ENCODE measurements at places on chromosomes 2 and 18.

DNA sequence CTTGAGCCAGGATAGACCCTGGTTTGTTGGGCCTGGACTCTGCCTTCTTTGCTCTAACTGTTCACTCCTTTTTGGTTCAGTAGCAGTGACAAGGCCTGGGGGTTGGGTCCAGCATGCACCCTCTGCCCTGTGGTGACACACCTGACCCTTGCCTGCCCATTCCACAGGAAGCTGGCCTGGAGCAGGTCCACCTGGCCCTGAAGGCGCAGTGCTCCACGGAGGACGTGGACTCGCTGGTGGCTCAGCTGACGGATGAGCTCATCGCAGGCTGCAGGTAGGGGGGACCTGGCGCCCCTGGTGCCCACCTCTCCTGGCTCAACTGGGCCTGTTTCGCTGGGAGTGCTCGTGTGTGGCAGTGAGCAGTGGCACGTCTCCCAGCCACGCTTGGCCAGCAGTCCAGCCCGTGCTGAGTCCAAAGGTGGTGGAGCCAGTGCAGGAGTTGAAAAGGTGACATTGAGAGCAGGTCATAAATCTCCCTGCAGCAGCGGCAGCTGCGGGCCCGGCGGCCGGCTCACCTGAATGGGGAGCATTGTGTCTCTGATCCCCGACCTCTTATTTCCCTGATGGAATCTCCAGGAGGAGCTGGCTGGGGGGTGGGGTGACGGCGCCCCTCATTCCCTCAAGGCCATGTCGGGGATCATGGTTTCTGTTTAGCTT is 102.6 kb downstream of the DYSF start:
- no peak for DNase-seq

- DNase-seq = no peak
Observed at GRCh38 chr2:207764096-207764630, 5.5 kb downstream of the FZD5 start.

DNA sequence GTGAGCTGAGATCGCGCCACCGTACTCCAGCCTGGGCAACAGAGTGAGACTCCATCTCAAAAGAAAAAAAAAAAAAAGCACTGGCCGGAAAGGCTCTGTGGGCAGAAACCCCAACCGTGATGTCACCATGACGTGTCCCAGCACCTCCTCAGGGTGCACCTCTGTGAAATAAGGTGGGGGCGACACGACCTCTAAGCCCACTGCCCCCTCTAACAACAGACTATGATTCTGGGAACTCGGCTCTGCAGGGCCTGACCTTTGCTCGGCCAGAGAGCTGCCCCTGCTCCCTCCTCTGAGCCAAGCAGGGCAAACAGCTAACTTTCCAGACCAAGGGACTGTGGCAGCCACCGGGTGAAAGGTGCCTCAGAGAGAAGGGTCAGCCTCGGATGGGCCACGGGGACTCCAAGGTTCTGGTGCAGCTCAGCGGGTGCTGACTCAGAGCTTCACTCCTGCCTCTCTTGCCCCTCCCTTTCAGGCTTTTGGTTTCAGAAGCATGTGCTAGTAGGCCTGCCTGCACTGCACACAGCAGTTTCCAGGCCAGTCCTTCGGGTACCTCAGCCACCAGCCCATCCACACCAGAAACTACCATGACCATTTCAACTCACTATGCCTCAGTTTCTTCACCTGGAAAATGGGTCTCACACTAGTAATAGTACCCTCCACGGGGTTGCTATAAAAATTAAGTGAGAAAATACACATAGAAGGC is 8.0 kb downstream of the TMBIM1 start:
- DNase-seq = no peak

GRCh38 chr18:79393181-79393634 is 2.5 kb upstream of the NFATC1 start:
- no peak for DNase-seq

GRCh38 chr2:236977063-236977851 is 108.4 kb upstream of the COPS8 start:
- DNase-seq = no peak

DNA sequence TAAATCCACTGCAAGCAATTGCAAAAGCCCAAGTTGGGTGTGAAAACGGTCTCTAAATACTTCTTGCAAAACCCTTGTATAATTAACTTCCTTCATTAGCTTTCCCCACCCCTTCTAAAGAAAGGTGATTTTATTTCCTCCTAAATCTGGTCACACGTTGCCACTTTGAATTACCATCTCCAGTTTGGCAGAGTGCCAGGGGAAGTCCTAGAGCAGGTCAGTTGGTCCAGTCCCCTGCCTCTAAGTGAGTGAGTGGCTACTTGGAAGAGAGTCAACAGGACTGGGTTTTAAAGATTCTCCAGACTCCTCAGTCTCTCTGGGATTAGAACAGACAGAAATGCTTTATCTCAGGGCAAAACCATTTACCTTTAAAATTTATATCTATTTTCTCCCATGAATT is 18.7 kb upstream of the LYPD6B start:
- DNase-seq = no peak

DNA sequence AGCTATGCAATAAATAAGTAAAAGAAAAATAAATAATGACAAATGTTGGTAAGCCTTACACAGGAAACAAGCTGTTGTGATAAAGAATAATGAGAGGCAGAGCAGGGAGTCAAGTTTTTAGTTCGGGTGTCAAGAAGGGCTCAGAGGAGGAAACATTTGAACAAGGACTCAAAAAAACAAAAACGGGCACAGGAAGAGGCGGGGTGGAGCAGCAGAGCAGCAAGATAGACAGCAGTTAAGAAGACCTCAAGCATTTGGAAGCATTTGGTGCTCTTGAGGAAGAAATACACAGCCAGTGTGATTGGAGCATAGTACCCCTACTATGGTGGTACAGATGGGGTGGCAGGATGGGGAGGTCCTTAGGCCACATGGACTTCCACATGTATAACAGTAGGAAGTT is 2.8 kb downstream of the TMEM169 start:
- no peak for DNase-seq

DNA sequence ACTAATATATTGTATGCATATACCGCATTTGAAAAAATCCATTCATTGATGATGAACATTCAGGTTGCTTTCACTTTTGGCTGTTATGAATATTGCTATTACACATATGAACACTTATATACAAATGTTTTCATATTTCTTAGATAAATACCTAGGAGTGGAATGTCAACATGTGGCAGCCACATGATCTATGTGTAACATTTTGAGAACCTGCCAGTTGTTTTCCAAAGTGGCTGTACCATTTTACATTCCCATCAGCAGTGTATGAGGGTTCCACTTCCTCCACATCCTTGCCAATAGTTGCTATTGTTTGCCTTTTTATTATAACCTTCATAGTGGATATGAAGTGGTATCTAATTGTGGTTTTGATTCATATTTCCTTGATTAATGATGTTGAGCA is 40.5 kb downstream of the CCDC85A start:
- DNase-seq = no peak

DNA sequence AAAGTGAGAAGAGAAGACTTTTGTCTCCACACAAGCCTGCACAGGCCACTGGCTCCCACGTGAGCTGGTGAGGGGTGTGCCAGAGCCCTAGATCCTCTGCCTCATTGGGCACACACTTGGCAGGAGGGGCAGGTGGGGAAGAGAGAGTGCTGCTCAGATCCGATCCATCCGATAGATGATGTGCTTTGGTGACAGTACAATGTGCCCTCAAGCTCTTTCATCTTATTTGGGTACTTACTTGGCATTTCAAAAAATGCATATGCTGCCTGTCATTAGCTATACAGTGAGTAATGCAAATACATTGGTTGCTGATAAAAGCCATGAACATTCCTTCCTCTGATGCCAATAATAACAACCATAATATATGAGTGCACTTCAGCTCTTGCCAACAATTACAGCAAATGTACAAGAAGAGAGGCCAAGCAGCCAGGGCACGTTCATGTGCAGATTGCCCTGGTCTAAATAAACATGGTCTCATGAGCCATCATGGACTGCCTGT is 255.3 kb downstream of the VAPA start:
- DNase-seq = no peak

GRCh38 chr2:241255542-241256167 is 59.8 kb downstream of the HDLBP start:
- no peak for DNase-seq

DNA sequence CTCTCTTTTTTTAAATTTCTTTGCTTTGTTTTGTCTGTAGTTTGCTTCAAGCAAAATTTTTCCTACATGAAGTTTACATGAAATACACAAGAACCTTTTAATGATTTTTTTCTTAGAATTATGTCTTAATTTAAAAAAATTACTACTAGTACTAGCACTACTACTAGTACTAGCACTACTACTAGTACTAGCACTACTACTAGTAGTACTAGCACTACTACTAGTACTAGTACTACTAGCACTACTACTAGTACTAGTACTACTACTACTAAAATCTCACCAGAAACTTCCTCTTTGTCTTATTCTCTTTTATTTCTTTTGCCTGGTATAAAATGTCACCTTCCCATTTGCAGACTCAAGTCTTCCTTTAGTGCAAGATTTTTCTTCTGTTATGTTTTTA is 71.1 kb downstream of the PTH2R start:
- no peak for DNase-seq

DNA sequence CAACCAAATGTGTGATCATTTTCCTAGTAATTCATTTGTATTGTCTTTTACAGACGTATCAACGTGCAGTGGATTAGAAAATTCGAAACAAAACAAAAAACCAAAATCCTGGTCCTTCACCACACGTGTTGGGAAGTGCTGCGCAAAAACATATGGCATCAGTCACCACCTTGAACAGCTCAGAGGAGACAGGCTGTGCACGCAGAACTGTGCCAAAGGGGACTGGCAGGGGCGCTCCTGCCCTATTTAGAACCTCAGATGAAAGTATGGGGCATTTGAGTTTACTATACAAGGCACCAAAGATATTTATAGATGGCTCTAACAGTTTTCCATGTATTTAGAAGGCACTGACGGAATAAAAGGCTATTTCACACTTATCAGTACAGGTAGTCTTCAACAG is 42.3 kb downstream of the NOL10 start:
- DNase-seq = no peak

DNA sequence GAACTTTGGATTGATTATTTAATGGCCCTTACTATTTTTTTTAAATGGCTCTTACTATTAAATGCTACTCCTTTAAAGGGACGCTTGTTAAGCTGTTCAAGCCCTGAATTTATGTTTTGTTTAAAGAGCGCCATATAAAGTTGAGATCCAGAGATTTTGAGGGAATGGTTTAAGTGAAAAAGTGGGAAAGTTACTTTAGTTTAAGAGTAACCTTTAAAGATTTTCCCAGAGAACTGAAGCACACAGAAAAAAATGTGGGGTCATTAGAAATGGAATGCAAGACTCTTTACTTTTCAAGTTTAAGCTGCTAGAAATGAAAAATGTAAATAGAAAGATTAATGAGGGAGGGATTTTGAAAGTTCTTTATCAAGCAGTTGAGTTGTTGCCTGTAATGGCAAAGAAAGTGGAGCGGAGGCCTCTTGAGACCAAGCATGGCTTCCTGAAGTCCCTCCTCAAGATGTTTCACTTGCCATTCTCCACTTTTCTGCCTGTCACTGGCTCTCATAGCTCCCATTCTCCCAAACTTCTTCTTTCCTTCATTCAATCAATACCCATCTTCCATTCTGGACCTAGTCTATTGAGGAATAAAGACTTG is 93.2 kb downstream of the KCNS3 start:
- no peak for DNase-seq

DNA sequence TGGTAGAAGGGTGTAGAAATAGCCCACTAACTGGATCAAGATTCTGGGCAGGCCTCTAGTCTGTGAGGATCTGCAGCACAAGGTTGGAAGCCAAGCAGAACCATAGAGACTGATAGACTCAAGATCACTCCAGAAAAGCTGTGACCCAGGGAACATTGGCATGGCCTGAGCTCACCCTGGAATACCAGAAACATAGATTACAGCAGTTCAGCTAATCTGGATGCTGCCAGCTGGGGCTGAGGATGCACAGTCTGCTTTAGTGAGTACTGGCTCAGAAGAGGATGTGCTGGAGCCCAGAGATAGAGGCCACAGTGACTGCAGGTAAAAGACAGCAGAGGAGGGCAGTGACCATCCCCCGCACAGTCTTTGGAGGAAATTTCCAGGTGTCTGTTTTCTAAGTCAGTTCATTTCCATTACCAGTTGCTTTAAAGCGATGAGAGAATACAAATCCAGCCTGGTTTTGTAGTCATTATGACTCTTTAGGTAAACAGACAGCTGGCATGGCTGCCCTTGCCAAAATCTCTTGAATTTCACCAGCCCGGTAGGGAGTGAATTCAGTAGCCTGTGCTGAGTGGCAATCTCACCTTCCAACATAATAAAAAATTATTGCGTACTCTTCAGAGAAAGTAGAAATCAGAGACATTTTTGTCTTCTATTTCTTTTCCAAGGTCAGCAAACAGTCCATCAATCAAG is 119.2 kb downstream of the ANTXR1 start:
- DNase-seq = no peak

DNA sequence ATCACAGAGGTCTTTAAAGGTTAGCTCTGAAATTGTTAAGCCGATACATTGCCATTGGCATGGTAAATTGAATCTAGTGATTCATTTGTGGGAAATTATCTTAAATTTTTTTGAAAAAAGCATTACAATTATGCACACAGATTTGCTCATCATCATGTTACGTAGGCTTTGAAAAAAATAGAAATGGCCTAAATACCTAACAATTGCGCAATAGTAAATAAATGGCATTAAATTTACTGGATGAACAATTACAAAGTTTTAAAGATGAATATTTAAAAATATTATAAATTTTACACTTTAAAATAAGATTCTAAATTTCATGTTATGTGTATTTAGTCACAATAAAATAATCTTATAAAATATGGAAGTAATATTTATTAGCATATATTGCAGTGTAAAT is 171.3 kb downstream of the RPRM start:
- no peak for DNase-seq

DNA sequence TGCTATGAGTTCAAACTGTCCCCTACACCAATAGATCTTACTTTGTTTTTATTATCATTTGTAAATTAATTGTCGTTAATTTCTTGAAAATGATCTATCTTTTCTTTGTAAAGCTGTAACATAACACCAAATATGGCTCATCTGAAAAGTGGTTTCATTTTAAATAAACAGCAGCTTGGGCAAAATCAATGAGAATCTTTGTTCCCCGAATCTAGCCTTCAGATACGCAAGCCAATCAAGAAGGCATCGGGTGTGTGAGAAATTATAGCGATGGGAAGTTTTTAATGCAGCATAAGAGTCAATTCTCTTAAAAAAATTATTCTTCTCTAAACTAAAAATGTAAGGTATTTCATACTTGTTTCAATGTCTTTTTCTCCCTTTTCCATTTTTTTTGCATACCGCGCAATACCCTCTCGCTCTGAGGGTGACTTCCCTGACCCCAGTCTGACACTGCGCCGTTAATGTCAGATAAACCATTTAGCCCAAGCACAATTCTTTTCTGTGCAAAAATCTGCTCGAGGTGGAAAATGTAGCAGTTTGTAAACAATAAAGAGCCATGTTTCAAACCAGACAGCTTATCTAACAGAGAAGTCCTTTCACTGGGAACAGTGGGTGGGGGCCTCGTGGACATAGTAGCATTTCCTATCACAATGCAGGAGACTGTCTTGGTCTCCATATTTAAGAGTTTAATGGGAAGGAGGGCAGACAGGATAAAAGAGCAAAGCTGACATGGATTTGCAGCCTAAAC is 129.4 kb downstream of the TCF4 start:
- no peak for DNase-seq

GRCh38 chr2:16654833-16655444 is 10.7 kb downstream of the CYRIA start:
- DNase-seq = no peak
